ENCODE measurements at places on chromosomes 16 and 17.

- DNase-seq = no peak
These were observed 52.5 kb upstream of the CACNG3 start for GRCh38 chr16:24203675-24204074.

DNA sequence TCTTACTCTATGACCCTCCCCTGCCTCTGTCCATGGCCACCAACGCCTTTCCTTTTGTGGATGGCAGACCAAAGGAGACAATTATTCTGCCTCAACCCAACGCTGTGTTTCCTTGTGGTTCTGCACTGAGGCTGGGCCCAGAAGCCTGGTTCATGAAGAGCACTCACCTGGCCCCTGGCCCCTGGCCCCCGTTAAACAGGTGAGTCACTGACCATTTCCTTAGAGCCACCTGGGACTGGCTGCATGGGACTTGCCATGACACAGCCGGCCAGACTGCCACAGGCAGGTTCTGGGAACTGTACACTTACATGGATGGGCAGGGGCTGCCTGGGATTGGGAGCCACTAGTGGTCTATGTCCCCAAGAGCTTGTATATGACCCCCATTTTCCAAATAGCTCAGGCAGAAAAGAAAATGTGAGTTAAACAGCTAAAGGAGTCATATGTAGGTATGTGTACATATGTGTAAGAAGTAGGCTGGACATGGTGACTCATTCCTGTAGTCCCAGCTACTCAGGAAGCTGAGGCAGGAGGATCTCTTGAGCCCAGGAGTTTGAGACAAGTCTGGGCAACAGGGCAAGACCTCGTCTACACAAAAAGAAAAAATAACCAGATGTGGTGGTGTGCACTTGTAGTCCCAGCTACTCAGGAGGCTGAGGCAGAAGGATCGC, 181.9 kb upstream of the CACNG5 start:
- DNase-seq = no peak

DNA sequence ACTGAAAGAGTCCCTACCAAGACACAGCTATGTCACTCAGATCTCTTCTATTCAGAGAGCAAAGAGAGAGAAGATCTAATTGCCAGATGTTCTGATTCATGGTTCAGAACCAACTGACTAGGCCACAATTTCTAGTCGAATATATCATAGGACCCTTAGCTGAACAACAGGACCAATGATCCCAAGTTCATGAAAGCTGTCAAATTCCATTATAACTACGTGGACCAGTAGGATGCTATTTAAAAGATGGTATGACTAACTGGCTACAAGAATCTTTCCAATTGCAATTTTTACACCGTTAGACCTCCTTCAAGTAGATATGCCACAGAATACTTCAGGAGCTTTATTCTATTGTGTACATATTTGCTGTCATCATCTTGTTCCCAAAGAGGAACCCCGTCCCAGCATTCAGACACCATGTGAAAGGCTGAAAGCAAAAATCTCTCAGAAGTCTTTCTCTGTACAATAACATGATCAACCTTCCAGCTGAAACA, 26.0 kb downstream of the DCUN1D3 start:
- no peak for DNase-seq

DNA sequence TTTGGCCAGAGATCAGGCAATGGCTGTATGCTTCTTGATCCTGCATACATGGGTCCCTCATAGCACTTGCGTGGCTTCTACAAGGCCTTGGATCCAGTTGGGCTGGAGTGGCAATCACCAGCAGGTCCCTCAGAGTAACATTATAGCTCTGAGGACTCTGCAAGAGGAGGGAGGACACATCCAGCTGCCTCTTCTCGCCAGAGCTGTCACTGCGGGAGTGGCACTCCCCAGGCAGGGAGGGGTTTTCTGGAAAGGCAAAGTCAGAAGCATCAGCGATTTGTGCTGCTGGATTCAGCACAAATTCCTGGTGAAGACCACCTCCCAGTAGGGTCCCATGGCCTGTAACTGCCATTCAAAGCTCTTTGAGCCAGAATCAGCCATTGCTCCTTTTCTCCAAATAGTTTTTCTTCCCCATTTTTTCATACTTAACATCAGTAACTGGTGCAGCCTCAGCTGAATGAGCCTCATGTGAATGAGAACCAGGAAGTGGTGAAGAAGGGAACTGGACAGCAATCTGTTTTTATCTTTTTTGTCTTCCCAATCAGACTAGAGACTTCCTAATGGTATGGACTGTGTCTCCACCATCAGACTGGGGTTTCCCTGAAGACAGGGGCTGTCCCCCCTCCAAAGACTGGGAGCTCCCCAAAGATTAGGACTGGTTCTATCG, 40.6 kb upstream of the HOXB13 start:
- no peak for DNase-seq

- no peak for DNase-seq
These were observed 11.0 kb downstream of the NPTX1 start for GRCh38 chr17:80465327-80465974.

DNA sequence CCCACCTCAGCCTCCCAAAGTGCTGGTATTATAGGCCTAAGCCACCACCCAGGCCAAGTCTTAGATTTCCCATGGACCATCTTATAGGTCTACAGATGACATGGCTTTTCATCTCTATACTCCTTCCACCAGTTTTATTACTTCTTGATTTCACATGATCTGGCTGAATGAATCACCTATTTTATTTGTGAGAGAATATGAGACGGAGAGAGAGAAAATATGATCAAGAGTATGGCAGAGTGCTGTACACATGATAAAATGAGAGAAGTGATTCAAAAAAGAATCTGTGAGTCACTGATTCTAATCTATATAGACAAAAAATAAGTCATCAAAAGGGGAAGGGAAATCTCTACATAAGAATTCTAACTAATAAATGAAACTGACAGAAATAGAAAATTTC, 13.7 kb downstream of the ACSM1 start:
- no peak for DNase-seq

DNA sequence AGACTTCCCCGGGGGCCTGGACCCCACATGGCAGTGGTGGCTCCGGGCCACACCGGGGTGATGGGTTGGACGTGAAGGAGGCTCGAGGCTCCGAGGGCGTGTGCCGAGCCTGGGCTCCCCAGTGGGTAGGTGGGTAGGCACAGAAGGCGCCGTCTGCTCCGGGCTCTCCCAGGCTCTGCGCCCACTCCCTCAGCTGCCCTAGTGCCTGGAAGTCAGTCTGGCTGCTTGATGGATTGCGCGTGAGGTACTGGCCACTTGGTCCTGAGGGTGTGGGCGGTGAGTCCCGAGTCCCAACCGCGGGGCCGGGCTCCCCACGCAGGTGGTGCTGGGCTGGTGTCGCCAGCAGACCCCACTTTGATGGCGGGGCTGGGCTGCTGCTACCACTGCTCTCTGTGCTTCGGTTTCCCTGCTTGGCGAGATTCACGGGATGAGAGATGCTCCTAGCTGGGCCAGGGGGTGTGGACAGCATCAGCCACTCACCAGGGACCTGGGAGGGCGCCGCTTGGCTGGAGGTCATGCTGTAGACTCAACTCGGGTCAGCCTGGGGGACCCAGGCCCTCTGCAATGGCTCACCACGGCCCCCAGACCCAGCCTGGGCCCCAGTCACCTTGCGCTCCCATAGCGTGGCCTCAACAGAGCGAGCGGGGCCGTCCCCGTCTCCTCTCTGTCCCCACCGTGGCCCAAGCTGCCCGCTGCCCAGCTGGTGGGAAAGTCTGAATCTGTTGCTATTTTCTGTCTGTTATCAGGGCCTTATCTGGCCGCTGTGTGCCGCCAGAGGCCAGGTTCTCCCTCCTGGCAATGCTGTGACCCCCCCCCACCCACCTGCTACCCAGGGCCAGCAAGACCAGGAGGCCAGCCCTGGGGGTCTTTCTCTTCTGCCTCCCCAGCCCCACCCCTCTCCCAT, 26.1 kb downstream of the ZFPM1 start:
- DNase-seq = no peak

DNA sequence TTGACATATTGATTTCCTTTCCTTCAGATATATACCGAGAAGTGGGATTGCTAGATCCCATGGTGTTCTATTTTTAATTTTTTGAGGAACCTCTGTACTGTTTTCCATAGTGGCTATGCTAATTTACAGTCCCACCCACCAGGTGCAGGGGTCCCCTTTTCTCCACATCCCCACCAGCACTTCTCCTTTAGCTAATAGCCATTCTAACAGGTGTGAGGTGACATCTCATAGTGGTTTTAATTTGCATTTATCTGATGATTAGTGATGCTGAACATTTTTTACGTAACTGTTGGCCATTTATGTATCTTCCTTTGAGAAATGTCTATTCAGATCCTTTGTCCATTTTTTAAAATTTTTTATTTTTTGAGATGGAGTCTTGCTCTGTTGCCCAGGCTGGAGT, 93.9 kb downstream of the SDR42E1 start:
- no peak for DNase-seq

DNA sequence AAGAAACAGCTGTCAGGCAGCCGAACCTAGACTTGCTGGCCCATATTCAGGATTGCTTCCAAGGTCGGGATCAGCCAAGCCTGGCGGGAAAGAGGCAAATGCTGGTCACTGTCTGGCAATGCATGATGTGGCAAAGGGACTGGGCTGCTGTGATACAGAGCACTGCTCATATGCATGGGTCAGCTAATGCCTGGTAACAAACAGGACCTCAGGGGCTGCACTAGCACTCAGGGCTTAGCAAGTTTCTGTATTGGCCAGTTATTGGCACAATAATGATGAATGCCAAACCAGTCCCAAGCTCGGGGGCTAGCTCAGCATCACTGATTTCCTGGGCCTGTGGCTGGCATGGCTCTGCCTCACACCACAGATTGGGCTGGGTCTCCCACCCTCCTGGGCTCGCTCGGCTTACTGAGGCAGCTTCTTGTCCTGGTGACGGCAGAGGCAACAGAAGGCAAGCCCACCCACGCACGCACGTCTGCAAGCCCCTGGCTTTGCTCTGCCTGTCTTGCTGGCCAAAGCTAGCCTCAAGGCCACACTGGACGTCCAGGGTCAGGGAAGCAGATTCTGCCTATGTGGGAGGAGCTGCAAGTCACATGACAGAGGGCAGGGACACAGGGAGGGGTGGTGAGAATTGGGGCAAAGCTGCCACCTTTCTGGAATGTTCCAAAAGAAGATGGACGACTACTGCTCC, 21.4 kb upstream of the RPTOR start:
- DNase-seq = no peak

- no peak for DNase-seq
These were observed 225.6 kb downstream of the MAP2K6 start for GRCh38 chr17:69640073-69640472.

DNA sequence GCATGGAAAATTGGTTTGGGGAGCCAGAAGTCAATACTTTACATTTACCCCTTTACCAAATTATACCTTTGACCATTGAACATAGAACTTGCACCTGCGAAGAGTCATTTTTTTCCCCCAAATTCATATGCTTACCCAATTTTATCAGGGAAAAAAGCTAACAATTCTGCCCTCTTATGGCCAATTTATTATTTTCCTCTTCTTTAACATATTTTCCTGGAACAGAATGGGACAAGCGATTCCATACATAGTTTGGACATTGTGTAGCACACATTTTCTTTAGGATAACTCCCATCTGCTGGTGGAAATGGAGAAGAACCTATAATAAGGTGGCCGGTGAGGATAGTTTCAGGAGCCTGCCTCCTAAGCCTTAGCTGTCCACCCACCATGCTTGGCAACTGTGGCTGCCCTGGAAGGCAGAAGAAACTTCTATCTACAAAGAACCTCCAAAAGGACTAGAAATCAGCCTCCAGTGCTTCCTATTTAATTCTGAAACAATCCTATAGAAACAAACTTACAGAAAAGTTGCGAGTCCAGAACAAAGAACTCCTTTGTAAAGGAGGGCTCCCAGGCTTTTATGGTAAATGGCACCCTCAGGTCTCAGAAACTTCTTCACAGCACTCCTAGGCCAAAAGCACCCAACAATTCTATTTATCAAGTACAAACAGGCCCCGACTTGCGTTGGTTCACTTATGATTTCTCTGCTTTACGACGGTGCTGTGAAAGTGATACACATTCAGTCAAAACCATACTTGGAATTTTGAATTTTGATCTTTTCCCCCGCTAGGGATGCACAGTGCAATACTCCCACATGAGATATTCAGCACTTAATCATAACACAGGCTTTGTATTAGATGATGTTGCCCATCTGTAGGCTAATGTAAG, 64.1 kb upstream of the CACNG4 start:
- DNase-seq = no peak

DNA sequence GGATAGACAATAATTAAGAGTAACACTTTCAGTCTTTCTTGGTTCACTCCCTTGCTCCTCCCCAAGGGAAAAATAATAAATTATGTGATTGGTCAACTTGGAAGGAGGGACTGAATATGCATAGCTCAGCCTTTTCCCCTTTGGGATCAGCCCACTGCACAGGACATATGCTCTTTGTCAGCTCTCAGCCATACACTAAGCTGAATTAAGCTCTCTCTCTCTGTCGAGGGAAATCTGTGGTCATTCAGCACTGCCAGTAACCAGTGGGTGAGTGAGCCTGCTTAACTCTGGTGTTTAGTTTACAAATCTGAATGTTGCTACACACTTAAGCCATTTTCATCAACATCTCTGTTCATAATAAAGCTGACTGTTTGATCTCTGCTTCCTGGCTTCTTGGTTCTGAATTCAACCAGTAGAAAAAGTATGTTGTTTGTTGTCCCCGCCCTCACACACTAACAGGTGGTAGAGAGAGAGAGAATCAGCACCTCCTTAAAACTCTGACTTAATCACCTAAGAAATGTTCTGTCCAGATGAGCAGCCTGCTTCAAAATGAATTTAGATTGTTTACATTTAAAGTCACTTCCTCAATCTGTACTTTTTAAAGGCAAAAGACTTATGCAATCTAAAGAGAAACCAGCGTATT, 102.3 kb upstream of the C17orf78 start:
- no peak for DNase-seq

DNA sequence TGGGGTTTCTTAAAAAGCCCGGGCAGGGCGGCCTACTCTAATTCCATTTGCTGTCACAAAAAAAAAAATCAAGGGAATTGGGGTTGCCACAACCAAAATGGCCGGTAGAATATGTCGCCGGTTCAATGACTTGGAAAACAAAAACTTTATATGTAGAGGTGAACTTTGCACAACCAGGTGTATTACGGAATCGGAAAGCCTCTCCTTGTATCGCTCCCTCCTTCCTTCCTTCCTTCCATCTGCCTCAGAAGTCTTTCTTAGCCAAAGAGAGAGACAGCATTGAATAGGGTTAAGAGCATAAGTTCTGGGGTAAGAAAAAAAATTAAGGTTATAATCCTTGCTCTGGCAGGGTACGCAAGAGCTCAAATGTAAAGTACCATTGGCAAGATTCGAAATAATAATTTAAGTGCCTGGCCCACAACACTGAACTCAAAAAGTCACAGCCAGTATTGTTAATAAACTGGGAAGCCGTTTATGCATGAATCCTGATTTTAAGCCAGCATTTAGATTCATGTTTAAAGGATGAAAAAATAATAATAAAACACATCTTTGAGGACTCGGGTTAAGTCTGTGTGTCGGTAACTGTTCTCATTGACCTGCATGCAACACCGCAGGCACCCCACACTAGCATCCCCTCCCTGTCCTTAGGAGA, 522 bp upstream of the GLG1 start:
- no peak for DNase-seq

DNA sequence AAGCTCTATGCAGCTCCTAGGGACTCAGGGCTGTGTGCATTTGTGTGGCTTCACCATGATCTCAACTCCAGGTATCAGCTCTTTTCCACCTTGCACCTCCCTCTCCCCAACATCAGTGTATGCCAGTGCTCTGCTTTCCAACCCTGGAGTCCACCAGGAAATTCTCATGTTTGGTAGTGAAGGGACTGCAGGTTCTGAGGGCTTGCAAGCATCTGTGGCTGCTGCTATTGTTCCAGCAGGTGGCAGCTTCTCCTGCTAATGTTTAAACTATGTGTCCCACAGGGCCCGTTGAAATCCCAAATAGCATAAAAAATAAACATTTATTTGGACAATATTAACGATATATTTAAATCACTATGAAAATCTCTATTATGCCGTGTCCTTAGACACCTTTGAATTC, 82.0 kb downstream of the RGS9 start:
- no peak for DNase-seq

- DNase-seq = no peak
These were observed 1.5 kb upstream of the TTYH2 start for GRCh38 chr17:74211912-74212208.

Measured in CD4-positive, alpha-beta T cell treated with Interleukin-10 for 1 hour (primary cell).